ENCODE measurements at places on chromosomes 6 and 20.

GRCh38 chr6:54621285-54621684 lies 225.3 kb upstream of the FAM83B start:
- DNase-seq = no peak

- no peak for DNase-seq
Measured at GRCh38 chr6:79208816-79209215, 25.7 kb downstream of the HMGN3 start.

- peak; percentile 58 for DNase-seq
Measured at GRCh38 chr6:116010790-116011401, 49.8 kb downstream of the FRK start.

- DNase-seq = no peak
Measured at GRCh38 chr20:41560970-41561369, 57.2 kb downstream of the CHD6 start.

DNA sequence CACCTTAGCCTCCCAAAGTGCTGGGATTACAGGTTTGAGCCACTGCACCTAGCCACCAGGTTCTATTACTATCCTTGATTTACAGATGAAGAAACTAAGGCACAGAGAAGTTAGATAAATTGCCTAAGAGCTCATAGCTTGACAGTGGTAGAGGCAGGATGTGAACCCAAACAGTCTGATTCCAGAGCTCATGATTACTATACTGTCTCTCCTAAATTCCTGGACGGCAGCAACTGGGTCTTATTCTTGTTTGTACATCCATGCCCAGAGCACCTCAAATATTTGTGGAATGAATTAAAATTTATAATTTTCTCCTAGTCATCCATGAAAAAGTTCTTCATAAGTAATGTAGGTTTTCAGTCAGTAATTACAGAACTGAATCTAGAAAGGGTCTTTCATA lies 15.1 kb downstream of the PDSS2 start:
- no peak for DNase-seq

DNA sequence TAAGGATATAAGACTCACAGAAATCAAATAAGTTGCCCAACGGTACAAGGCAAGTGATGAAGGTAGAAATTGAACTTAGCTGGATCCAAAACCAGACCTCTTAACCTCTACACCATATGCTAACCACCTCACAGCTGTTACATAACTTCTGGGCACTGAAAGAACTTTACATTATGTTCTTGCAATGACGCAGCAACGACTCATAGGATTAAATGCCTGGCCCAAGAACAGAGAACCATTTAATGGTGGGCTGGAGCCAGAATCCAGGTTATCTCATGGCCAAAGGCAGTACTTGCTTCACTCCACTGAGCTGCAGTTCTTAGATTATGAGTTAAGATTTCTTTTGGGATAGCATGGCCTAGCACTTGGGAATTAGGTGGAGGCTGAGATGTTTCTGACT lies 4.4 kb downstream of the TRMT6 start:
- peak; percentile 71 for DNase-seq

DNA sequence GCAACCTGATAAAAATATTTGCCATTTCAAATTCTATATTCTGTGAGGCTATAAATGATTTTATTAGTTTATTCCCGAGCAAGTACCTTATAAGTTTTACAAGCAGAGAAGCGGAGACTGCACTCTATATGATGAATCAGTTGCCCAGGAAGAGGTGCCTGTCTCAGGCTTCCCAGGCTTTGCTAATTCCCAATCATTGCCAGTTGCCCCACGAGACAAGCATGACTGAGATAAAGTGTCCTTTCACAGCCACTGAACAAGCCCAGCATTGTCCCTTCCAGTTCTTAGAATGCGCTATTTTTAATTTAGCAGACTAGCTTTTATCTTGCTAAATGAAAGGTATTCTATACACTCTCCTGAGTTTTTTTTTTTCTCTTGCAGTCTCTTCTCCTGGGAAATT lies 260.7 kb downstream of the ALDH8A1 start:
- DNase-seq = no peak

DNA sequence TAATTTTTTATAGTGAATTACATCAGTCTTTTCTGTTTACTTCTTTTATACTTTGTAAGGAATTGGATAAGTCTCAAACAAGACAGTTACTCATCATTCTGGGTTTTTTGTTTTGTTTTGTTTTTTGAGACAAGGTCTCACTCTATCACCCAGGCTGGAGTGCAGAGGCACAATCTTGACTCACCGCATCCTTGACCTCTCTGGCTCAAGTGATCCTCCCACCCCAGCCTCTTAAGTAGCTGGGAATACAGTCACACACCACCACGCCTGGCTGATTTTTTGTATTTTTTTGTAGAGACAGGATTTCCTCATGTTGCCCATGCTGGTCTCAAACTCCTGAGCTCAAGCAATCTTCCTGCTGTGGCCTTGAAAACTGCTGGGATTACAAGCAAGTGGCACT lies 524.3 kb downstream of the EYS start:
- DNase-seq = no peak

DNA sequence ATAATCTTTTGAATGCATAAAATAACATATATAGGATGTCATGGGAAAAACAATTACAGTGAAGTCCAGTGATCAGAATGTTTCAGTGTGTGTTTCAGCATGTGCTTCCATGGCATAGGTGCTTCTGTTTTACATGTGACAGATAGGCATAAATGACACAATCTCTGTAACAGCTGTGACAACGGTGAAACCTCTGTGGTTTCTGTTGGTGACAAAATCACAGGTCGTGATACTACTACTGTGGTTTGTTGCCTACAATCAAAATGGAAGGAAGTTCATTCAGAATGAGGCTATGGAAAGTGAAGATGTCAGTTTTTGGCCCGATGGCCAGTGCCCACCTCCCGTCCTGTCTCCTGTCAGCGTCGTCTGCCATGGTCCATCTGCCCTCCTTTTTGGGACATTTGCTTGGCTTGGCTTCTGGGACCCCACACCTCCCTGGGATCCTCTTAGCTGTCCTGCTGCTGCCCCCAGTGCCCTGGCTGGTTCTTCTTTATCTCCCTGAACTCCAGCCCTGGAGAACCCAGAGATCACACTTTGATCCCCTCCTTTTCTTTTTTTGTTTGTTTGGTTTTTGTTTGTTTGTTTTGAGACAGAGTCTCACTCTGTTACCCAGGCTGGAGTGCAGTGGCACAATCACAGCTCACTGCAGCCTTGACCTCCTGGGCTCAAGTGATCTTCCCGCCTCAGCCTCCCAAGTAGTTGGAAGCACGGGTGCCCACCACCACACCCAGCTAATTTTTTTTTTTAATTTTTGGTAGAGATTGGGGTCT lies 79.3 kb upstream of the NAA20 start:
- DNase-seq = peak; percentile 61

- no peak for DNase-seq
Measured at GRCh38 chr6:43781941-43782704, 12.1 kb downstream of the VEGFA start.

DNA sequence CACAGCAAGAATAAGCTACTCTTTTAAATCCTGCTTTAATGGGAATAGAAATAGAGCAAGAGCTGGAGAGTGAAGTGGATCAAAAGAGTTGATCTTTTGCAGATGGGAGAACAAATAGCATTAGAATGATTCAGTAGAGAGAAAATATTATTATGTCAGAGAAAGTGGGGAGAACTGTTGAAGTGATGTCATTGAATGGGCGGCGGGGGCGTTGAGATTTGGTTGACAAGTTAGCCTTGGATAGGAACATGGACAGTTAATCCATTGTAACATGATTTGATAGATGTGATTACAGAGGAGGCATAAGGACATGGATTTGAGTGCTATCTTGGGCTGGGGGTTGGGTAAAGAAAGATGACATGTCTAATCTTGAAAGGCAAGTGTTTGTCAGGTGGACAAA lies 9.2 kb downstream of the ATAT1 start:
- DNase-seq = no peak

DNA sequence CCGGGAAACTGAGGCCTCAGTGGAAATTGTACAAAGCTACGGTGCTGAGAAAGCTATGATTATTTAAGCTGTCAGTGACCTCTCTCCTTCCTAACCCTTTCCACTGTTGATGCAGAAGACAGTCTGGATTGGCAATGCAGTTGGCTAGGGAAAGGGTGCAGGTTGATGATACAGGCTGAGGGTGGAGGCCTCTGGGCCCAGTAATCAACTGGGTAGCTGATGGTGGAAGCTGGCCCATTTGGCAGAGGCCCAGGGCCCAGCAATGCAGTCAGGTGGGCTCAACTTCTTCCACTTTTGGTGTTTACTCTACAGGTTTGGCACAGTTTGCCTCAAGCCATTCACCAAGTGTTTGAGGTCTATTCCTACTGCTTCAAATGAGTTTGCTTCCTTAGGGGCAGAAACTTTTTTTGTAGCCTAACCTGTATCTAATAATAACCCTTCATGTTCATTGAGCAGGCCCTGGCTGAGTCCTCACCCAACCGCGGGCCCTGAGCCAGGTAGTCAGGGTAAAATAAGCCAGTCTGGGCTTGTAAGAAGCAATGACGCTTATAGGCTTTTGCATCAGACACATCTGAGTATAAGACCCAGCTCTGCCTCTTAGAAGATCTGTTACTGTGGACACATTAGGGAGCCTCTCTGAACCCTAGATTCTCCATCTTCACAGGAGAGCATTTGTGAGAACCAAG lies 12.1 kb downstream of the BCL2L1 start:
- no peak for DNase-seq
